Activated gamma-delta T cell treated with anti-CD3 and anti-CD28 coated beads, Interleukin-2, amount 50 U/mL, for 16 hours (primary cell): ENCODE measurements at places on chromosomes 4 and X.

DNA sequence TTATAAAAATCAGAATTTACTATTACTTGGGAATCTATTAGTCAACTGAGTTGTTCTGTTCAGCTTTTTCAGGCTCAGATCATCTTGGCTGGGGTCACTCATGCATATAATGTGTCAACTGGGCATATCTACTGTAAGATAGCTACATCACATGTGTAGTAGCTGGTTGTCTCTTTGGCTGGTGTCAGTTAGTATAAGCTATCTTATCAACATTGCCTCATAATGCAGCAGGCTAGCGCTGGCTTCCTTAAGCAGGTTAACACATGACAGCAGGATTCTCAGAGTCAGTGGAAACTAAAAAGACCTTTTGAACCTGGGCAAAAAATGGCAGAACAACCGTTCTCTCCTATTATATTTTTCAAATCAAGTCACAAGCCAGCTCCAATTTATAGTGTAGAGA, 378.3 kb upstream of the PCDH10 start:
- DNase-seq, result no peak

- DNase-seq, result no peak
Observed at GRCh38 chrX:30812326-30812725, 76.7 kb downstream of the TAB3 start.

DNA sequence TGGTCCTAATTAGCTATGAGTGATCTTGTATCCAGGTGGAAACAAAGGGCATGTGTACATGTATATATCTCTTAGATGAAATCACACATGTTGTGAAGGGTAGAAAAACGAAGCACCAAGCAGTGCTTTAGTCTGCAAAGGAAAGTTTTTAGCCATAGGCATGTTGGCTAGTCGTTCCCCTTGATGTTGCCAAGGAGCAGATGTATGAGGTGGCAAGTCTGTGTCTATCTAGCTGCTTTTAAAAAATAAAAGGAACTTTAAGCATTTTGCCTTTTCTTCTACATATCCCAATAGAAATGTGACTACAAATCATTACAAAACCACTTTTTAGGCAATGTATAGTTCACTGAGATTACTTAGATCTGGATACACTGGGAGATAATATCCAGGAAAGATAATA, 63.1 kb downstream of the NSUN7 start:
- DNase-seq, result no peak

DNA sequence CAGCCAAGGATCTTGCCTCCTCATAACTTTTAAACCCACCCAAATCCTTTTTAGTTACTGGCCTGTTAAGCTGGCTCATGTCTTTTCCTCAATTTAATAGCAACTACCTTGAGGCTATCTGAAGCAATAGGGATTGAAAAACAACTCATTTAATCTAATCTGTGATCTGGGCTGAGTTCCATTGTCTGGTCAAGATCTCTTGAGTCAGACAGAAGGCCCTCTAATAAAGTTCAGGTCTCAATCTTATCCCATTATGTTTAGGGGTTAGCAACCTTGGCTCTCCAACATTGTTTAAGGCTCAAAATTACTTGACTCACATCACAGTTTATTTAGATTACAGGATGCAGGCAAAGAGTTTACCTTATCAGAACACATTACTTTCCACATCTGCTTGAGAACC, 436.1 kb downstream of the ANKRD50 start:
- no peak for DNase-seq

DNA sequence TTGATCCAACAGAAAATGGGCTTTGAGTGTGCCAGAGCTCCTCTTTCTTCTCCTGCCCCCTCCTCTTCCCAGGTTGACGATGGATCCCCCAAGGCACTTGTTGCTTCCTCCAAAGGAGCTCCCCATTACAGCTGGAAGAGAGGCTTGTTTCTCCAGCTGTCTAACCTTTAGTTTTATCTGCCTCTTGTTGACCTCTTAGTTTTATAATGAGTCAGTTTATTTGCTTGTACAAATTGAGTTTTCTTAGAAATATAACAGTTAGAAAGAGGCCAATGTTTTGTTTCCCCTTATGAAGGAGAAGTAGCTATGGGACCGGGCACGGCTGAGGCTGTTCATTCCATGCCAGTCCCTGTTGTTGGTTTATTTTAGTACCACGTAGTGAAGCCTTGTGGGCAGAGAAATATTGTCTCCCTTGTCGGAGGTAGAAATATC, 158.2 kb downstream of the SPRY1 start:
- no peak for DNase-seq

GRCh38 chr4:126238013-126238412, 923.3 kb downstream of the FAT4 start:
- DNase-seq, result no peak

- no peak for DNase-seq
Observed at GRCh38 chrX:2439613-2440012, 61.2 kb downstream of the DHRSX start.

DNA sequence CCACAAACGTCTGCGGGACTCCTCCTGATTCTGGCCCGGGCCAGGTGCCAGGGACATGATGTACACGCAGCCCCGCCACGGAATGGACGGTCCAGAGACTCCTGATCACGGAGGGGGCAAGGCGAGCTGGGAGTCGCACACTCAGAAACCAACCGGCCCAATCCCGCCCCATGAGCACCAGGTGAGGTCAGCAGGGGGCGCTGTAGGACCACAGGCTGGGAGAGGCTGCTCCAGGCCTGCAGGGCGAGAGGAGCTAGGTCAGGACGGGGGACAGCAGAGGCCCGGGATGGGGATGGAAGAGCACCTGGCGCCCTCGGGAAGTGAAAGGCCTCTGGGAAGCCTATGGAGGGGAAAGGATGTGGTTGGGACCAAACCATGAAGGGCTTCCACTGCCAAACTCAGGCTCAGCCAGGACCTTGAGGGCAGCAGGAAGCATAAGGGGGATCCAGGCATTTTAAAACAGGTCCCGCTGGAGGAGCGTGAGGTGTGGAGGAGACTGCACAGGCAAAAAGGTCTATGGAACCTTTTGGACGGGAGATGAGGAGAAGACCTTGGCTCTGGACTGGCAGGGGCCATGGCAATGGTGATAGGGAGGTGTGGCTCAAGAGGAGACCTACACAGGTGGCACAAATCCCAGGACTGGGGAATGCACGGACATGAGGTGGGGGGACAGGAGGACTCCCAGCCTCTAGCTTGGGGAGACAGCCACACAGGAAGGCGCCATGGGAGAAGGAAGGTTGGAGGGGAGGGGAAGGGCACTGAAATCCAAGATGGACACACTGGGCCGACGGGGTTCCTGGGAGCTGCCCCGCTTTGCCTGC, 79.2 kb downstream of the MTMR1 start:
- DNase-seq, result peak; percentile 56

- no peak for DNase-seq
Observed at GRCh38 chr4:3037957-3038461, 36.3 kb downstream of the HTT-AS start.

DNA sequence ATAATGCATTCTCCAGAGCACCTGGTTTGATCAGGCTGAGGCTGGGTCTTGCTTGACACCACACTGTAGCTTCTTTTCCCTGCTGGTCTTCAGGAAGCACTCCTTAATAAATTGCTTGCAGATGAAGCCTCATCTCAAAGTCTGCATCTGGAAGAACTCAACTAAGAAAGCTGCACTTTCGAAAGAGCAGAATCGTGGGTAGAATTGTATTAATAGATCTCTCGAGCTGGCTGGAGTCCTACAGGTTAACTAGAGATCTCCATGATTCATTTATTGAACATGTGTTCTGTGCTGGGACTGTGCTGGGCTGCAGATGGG, 152.7 kb downstream of the STK32B start:
- no peak for DNase-seq

- DNase-seq, result no peak
Observed at GRCh38 chr4:138522366-138522765, 280.2 kb upstream of the SLC7A11 start.

GRCh38 chr4:32569861-32570260, 1849.7 kb downstream of the PCDH7 start:
- no peak for DNase-seq
